Stimulated activated CD8-positive, alpha-beta memory T cell treated with anti-CD3 and anti-CD28 coated beads, Interleukin-7, amount 100 ng/mL, for 1 hour (primary cell): ENCODE measurements at places on chromosomes 12 and 14.

DNA sequence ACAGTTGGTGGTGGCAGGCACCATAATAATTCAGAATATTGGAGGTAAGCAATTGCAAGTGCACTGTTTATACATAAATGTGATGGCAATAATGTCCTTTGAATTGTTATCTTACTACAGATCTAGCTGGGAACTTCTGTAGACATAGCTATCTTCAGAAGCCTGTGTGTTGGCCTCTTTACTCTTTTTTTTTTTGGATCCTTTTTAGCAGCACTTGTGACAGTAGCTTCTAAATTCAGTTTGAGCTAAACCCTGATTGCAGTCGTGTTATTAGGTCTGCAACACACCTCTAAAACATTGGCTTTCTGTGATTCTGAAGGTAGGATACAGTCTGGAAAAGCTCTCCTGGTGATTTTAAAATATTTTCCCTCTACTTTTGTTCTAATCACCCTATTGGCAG is 38.5 kb downstream of the SLC38A6 start:
- no peak for DNase-seq

GRCh38 chr14:29442696-29443095 is 485.0 kb downstream of the PRKD1 start:
- no peak for DNase-seq

GRCh38 chr14:91238085-91238484 is 6.4 kb downstream of the GPR68 start:
- DNase-seq = no peak

- no peak for DNase-seq
Observed at GRCh38 chr12:98893126-98893674, 248.1 kb downstream of the APAF1 start.

DNA sequence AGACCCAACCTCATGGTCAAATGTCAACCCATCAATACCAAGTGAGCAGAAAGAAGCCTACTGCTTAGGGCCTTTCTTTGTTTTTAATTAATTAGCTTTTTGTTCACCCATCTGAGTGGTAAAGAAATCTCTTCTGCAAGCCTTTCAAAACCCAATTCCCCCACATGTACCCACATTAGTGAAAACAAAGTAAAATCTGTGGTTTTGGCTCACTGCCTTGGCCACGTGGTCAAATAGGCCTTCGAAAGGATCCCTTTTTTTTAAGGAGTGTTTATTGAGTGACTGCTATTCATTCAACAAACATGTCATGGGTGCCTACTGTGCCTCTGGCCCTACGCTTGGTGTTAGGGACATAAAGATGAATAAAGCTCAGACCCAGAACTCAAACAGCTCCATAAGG is 160.1 kb downstream of the NUAK1 start:
- no peak for DNase-seq

- DNase-seq = no peak
Observed at GRCh38 chr12:24975425-24975824, 26.5 kb upstream of the BCAT1 start.

DNA sequence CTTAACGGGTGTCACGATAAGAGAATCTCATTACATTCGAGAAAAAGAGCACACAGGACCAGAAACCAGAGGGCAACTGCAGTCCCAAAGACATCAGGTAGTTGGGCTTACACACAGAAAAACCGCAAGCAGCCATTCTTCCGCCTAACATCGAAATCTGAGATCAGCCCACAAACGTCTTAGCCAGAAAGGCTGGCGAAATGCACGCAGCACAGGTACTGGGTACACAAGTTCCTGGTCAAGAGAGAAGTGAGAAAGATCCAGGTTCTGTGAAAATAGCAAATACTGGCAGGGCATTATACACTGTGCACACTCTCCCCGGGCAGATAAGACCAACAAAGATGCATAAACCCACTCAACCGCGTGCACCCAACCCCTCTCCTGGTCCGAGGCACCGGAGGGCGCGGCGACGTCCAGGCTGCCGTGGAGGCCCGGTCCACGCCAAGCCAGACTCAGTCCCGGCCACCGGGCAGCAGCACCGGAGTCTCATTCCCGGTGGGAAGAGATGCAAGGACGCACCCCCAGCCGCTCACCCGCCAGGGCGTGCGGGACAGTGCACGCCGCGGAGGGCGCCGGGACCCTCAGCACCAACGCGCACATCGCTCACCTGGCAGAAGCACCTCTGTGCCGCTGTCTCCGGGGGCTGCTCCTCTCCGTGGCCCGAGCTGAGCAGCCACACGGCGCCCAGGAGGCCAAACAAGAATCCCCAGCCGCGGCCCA is 437 bp downstream of the ERO1A start:
- DNase-seq = peak; percentile 39

GRCh38 chr12:40647651-40648050 is 44.6 kb upstream of the CNTN1 start:
- no peak for DNase-seq

GRCh38 chr12:52552055-52552454 is 890 bp downstream of the KRT71 start:
- DNase-seq = no peak

- DNase-seq = no peak
Observed at GRCh38 chr12:107571492-107571891, 114.1 kb upstream of the PWP1 start.
